ENCODE measurements at places on chromosomes 6 and 20.

GRCh38 chr6:159110013-159110412 is 59.2 kb upstream of the FNDC1 start:
- peak; percentile 62 for DNase-seq

- no peak for DNase-seq
These were observed 62.3 kb downstream of the STK4 start for GRCh38 chr20:45028424-45029136.

DNA sequence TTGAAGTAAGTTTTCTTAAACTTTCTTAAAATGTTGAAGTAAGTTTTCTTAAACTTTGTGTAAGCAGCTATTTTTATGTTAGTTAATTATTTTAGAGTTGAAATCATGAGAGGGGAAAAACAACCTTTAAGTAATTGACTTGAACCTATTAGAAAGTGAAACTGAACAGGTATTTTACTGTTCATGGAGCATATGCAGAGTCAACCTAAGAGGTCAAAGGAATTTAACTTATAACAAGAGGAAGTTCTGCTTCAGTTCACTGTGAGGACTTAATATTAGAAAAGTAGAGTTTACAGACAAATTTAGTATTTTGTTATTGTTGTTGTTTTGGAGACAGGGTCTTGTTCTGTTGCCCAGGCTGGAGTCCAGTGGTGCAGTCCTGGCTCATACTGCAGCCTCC is 38.0 kb downstream of the CDYL start:
- no peak for DNase-seq

- DNase-seq = no peak
These were observed 155.4 kb upstream of the BMP2 start for GRCh38 chr20:6611911-6612605.

- DNase-seq = no peak
These were observed 282.0 kb downstream of the BTBD3 start for GRCh38 chr20:12199703-12200102.

- peak; percentile 84 for DNase-seq
These were observed 16.4 kb downstream of the RANBP9 start for GRCh38 chr6:13695252-13695651.

DNA sequence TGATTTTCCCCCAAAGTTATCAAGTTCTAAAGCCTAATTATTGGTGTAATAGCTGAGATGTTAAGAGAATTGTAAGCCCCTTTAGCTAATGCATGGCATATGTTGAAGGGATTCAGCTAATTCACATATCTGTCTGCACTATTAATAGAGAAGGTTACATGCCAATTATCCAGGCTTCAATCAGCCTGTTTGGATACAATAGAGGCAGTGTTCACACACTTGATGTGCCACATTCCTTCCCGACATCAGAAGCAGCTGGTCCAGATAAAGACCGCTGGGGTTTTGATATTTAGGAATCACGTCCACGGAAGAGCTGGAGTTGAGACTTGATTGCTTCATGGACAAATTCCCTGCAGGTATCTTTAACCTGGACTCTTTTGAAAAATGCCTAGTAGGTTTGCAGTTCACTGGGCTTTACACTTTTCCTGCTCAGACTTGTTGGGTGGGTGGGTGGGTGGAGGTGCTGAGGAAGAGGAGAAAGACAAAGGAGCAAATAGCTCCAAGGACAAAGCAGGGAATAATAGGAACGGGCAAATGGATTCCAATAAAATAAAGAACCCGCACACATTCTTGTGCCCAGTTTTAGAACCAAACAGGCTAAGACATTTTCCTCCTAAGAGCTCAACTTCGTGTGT is 142.6 kb upstream of the ZNF217 start:
- no peak for DNase-seq

GRCh38 chr6:2990248-2990931 is 9.3 kb upstream of the NQO2 start:
- DNase-seq = no peak

DNA sequence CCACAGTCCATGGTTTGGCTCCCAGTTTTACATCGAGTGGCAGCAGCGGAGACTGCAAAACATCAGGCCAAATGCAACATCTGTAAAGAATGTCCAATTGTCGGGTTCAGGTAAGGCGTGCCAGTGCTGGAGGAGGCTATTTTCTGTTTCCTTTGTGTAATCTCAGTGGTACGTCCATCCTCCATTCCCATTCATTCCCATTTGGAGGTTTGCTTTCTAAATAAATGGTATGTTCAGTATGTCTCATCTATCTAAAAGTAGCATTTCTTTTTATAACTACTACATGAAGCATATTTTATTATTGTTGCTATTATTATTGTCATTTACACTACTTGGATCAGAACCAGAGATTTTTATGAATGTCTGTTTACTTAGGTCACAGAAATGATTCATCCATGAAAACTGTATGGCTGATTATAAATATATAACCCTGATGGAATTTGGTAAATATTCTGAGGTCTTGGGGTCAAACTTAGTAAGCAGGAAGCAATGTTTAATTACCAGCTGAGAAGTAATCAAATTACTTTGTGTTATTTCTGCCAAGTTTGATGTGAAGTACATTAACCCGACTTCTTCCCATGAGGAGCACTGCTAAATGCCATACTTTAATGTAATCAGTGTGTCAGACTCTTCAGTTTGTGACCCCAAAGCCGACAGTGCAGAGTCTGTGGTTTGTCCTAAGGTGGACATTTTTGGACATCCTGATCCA is 512.9 kb downstream of the UTRN start:
- peak; percentile 77 for DNase-seq

DNA sequence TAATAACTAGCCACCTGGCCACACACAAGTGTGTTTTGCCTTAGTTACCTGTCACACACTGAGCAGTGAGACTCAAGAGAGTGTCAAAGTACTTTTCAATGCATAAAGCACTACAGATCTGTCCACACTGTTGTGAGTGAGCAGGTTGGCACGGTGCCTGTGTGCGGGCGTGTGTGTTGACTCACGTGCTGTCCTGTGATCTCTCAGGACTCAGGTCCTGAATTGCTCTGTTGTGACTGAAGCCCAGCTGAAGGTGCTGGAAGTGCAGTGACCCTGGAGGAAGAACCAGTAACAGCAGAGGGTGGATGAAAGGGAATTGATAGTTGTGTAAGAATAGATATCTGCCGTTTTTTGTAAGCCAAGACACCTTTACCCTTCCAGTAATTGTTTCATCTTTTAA is 18.3 kb downstream of the SLC16A10 start:
- no peak for DNase-seq

DNA sequence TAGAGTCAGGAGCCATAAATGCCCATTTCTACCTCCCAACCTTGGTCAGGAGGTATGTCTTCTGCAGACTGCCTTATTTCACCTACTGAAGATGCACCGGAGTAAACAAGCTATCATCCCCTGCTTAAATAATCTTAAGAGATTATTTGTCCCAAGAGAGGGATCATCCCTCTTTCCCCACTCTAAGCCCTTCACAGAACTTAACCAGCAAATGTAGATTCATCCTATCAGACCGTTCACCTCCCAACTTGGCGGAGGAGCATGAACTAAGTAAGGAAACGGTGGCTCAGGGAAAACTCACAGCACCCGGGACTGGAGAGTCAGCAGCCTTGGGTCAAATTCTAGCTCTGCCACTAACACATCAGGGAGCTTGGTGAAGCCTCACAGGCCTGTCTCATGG is 115.3 kb downstream of the TRERF1 start:
- no peak for DNase-seq

GRCh38 chr20:44253528-44253927 is 6.4 kb downstream of the GDAP1L1 start:
- DNase-seq = no peak

GRCh38 chr6:107493158-107494057 is 3.5 kb downstream of the SOBP start:
- DNase-seq = no peak

- DNase-seq = no peak
These were observed 270 bp upstream of the TIAM2 start for GRCh38 chr6:154994836-154995253.

DNA sequence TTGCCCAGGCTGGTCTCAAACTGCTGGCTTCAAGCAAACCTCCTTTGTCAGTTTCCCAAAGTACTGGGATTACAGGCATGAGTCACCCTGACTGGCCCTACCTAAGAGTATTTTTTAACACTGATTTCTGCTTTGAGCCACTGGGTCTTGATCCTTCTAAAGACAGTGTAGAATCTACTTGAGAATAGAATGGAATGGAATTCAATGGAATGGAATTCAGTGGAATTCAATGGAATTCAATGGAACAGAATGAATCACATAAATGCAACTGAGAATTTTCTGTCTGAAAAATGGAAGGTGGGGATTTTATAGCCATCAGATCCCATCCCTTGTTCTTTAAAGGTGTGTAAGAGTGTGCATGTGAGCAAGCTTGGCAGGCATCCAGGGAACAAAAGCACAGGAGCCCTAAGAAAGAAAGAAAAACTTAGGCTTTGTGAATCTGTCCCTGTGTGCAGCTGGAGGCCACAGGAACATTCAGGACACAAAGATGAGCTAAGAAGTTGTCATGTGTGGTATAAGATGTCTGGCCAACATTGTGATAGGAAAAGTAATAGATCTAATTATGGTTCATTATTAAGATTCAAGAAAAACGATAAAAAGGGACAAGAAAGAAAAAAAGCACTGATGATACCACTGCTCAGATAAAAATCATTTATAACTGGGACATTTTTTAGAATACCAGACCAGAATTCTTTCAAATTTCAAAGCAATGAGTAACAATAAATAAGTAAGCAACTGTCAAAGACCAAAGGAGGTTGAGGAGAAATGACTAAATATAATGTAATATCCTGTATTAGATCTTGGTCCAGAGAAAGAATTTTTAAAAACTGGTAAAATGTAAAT is 681.0 kb upstream of the GJE1 start:
- peak; percentile 93 for DNase-seq

DNA sequence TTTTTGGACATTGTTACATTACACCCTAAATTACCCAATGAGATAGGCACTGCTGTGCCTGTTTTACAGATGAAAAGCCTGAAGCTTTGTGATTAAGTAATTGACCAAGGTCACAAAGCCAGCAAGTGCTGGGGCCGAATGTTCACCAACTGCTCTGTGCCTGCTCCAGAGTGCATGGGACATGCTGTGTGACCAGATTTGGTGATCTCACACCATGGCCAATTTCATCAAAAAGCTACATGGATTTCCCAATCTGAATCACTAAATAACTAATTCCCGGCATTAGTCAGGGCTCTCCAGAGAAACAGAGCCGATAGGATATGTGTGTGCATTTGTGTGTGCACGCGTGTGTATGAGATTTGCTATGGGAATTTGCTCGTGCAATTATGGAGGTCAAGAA is 228.3 kb upstream of the ECI2 start:
- no peak for DNase-seq

GRCh38 chr6:13655700-13656099 is 40.6 kb downstream of the NOL7 start:
- no peak for DNase-seq

DNA sequence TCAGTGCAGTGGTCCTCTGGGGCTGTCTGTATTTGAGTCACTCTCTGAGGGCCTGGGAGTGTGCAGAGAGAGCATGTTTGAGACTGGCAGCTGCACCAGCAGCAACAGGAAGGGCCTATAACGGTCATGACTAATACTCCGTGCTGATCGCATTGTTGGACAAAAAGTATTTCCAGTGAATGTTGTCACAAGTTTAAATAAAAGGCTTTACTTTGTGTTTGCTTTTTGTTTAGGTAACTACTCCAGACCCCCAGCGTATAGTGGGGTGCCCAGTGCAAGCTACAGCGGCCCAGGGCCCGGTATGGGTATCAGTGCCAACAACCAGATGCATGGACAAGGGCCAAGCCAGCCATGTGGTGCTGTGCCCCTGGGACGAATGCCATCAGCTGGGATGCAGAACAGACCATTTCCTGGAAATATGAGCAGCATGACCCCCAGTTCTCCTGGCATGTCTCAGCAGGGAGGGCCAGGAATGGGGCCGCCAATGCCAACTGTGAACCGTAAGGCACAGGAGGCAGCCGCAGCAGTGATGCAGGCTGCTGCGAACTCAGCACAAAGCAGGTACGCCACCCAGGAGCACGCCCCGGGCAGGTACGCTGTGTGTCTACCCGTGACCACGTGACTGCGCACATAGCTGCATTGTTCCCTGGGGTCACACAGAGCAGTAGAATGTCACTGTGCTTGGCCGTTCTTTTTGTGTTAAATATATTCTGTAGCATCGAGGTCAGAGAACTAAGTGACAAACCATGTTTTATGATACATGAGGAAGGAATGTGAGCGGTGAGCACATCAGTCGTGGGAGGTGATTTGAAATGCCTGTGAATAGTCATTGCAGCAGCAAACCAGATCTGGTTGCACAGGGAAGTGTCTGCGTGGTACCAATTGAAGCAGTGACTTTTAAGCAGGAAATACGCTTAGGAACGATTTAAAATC is 174.7 kb downstream of the TMEM242 start:
- DNase-seq = peak; percentile 91

- peak; percentile 95 for DNase-seq
These were observed 45.1 kb upstream of the PNRC1 start for GRCh38 chr6:89035252-89036101.

DNA sequence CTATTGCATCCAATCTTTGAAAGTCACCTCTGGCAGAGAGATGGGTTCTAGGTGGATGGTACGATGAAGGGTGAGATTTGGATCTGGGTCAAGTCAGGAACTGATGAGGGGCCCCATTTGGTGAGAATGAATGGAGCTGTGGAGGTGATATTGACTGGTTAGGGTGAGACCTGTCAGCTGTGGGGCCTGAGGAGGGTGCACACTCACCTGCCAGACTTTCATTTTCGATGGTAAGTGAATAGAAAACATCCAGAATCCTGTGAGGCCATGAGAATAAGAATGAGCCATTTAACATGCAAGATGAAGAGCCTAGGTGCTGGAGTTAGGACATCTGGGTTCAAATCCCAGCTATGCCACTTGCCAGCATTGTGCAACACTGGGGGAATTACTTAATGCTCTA is 6.8 kb downstream of the SUN5 start:
- DNase-seq = no peak

DNA sequence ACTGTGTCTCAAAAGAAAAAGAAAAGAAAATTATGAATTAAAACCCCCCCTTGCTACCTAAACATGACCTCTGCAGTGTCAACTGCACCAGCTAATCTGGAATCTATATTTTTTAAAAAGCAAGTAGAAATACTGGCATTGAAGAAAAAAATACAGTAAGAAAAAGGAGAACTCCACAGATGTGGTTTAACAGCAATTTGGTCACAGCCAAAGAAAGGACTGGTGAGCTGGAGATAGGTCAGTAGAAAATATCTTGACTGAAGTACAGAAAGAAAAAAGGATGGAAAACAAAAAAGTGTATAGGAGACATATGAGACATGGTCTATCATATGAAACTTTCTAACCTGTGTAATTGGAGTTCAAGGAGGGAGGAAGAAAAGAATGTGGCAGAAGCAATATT is 44.1 kb upstream of the ERVFRD-1 start:
- no peak for DNase-seq

Data from fibroblast of skin of scalp (primary cell).